Mesothelial cell of epicardium (in vitro differentiated cells): ENCODE measurements at places on chromosomes 13 and 19. TPM values are rescaled to one million over a fixed set of nuclear protein-coding genes. Genes with fewer than 3 reads are reported as not detected.
A peak's percentile ranks its signal among the peaks of the same experiment; 100 is the strongest.

Gene VSTM2B
- not detected in 3 replicates for total RNA-seq

Gene ABCC4
- total RNA-seq = 6.9 to 7.7 TPM (median 7.4 TPM) in 3 replicates

Gene C2CD4C
- 7.8 to 8.1 TPM (median 7.9 TPM) in 3 replicates for total RNA-seq

Gene SMIM24
- total RNA-seq = 0.60 TPM in 1 of 3 replicates, not detected in the others

Gene ELAVL3
- 0.07 to 0.63 TPM in 2 of 3 replicates, not detected in the other for total RNA-seq

Gene KLHL1
- total RNA-seq = 0.05 TPM in 1 of 3 replicates, not detected in the others

Gene TMEM190
- total RNA-seq = 2.2 to 2.4 TPM (median 2.4 TPM) in 3 replicates

Gene TMEM150B
- total RNA-seq = not detected in 3 replicates

Gene LILRA2
- total RNA-seq = not detected in 3 replicates

Gene RNF113B
- total RNA-seq = not detected in 3 replicates

Gene ZNF792
- total RNA-seq = 9.2 to 9.6 TPM (median 9.3 TPM) in 3 replicates

Gene MRPS31
- total RNA-seq = 29.6 to 33.3 TPM (median 31.3 TPM) in 3 replicates

Gene FXYD1
- 2.8 to 4.3 TPM (median 3.6 TPM) in 3 replicates for total RNA-seq

- no peak overlapping the region for H3K4me3 ChIP-seq
- H3K36me3 ChIP-seq = no peaks in the 10 kb centered on the region
- H3K27ac ChIP-seq = no peak overlapping the region
- DNase-seq = no peak
- peaks cover 16% of the 10 kb centered on the region for H3K27me3 ChIP-seq
Observed at GRCh38 chr13:39321574-39321973, 281.4 kb downstream of the LHFPL6 start.

DNA sequence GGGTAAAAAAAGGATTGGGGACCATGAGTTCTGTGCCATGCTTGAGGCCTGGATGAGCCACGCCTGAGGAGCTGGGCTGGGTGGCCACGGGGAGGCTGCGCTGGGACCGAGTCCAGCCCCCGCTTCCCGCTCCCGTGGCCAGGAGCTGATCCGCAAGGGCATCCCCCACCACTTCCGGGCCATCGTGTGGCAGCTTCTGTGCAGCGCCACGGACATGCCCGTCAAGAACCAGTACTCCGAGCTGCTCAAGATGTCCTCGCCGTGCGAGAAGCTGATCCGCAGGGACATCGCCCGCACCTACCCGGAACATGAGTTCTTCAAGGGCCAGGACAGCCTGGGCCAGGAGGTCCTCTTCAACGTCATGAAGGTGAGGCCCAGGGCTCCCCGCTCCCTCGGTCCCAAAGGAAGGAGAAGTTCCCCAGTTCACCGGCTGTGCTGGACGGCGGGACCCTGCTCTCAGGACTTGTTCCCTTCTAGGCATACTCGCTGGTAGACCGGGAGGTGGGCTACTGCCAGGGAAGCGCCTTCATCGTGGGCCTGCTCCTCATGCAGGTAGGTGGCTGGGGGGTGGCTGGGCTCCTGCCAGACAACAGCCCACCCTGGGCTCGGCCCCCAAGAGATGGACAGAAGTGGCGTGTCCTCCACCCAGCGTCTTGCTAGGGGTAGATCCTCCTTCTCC is 18.9 kb downstream of the EVI5L start:
- peaks cover 8% of the 10 kb centered on the region for H3K4me1 ChIP-seq
- H3K36me3 ChIP-seq = no peaks in the 10 kb centered on the region
- H3K4me3 ChIP-seq = no peak overlapping the region
- no peak for DNase-seq

DNA sequence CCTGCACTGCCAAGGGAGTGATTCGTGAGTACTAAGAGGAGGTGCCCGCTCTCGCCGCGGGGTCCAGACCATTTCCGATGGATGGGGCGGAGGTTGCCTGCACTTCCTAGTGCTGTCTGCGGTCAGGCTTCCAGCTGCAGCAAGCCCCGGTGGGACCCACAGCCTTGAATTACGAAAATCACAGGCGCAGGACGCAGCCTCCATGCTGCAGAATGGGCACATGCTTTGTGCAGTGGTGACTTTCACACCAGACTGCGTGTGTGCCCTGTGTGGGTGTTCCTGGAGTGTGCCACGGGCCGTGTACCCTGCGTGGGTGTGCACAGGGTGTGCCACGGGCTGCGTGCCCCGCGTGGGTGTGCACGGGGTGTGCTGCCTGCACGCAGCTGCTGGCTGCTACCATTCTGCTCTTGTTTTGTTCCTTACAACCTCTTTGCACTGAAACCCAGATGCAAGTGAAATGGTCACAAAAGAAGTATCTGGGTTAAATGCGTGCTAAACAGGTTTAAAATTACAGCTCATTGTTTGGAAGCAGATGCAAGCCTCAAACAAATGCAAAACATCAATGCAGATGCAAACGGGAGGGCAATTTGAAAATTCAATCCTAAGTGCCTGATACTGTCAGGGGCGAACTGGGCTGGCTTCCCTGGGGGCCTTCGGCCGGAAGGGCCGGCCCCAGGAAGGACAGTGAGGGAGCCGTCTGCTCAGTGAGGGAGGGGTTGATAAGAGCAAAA is 221.2 kb upstream of the SOX1 start:
- no peak overlapping the region for H3K27ac ChIP-seq
- no peak overlapping the region for H3K4me3 ChIP-seq

- no peak for DNase-seq
- no peaks in the 10 kb centered on the region for H3K36me3 ChIP-seq
- H3K27me3 ChIP-seq = no peaks in the 10 kb centered on the region
- H3K27ac ChIP-seq = no peak overlapping the region
Observed at GRCh38 chr13:92390217-92390616, 836.4 kb upstream of the GPC6 start.

- peaks cover 14% of the 10 kb centered on the region for H3K27me3 ChIP-seq
- H3K4me1 ChIP-seq = peaks cover 10% of the 10 kb centered on the region
- H3K36me3 ChIP-seq = peaks cover 7% of the 10 kb centered on the region
Observed at GRCh38 chr19:3610745-3611717, 4.4 kb upstream of the TBXA2R start.

GRCh38 chr13:98471934-98472333 is 105.0 kb downstream of the STK24 start:
- no peaks in the 10 kb centered on the region for H3K27me3 ChIP-seq
- no peak for DNase-seq
- no peak overlapping the region for H3K4me3 ChIP-seq
- H3K36me3 ChIP-seq = peaks cover 30% of the 10 kb centered on the region

- H3K4me3 ChIP-seq = no peak overlapping the region
- no peaks in the 10 kb centered on the region for H3K4me1 ChIP-seq
- no peaks in the 10 kb centered on the region for H3K36me3 ChIP-seq
Observed at GRCh38 chr19:54231077-54231931, 8.5 kb upstream of the LILRB3 start.

- H3K27me3 ChIP-seq = no peaks in the 10 kb centered on the region
- no peak overlapping the region for H3K4me3 ChIP-seq
- H3K4me1 ChIP-seq = peaks cover 4% of the 10 kb centered on the region
- no peak for DNase-seq
- no peaks in the 10 kb centered on the region for H3K36me3 ChIP-seq
Observed at GRCh38 chr13:28384789-28385188, 110.1 kb downstream of the FLT1 start.

- DNase-seq = no peak
- H3K4me1 ChIP-seq = no peaks in the 10 kb centered on the region
- H3K4me3 ChIP-seq = no peak overlapping the region
Observed at GRCh38 chr19:1985588-1986356, 29.7 kb downstream of the BTBD2 start.

GRCh38 chr19:1871140-1871597 is 7.8 kb upstream of the KLF16 start:
- no peaks in the 10 kb centered on the region for H3K27me3 ChIP-seq
- no peak for DNase-seq
- no peak overlapping the region for H3K27ac ChIP-seq
- no peaks in the 10 kb centered on the region for H3K36me3 ChIP-seq

DNA sequence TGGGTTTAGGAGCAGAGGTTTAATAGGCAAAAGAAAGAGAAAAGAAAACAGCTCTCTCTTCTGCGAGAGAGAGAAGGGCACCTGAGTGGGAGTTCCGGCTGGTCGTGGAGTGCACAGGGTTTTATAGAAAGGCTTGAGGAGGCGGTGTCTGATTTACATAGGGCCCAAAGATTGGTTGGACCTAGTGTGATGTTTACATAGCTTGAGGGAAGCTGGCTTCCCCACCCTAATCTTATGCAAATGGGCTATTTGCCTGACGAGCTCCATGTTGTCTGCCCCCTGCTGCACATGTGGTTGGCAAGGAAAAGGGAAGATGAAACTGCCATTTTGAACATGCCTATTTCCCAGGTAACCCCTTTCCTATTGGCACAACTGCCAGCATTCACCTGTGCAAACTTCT is 21.5 kb upstream of the MEDAG start:
- H3K4me1 ChIP-seq = peaks cover 53% of the 10 kb centered on the region
- H3K36me3 ChIP-seq = peaks cover 1% of the 10 kb centered on the region
- H3K4me3 ChIP-seq = no peak overlapping the region
- no peak overlapping the region for H3K27ac ChIP-seq
- no peaks in the 10 kb centered on the region for H3K27me3 ChIP-seq

DNA sequence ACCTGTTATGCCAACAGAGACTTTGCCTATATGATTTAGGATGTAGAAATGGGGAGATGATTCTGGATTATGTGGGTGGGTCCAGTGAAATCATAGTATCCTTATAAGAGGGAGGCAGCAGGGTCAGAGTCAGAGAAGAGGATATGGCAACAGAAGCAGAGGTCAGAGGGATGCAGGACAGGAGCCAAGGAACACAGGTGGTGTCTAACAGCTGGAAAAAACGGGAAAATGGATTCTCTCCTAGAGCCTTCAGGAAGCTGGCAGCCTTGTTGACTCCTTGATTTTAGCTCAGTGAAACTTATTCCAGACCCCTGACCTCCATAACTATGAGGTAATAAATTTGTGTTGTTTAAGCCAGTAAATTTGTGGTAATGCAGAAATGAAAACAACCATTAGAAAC is 28.8 kb upstream of the OXGR1 start:
- no peak overlapping the region for H3K4me3 ChIP-seq
- H3K4me1 ChIP-seq = peaks cover 11% of the 10 kb centered on the region
- H3K27ac ChIP-seq = no peak overlapping the region
- no peaks in the 10 kb centered on the region for H3K27me3 ChIP-seq
- peaks cover 2% of the 10 kb centered on the region for H3K36me3 ChIP-seq
- no peak for DNase-seq

GRCh38 chr13:99432609-99433542 is 68.4 kb upstream of the TM9SF2 start:
- peaks cover 17% of the 10 kb centered on the region for H3K4me1 ChIP-seq
- H3K36me3 ChIP-seq = no peaks in the 10 kb centered on the region
- peak overlapping the region; percentile 33 for H3K4me3 ChIP-seq
- DNase-seq = no peak
- no peak overlapping the region for H3K27ac ChIP-seq

DNA sequence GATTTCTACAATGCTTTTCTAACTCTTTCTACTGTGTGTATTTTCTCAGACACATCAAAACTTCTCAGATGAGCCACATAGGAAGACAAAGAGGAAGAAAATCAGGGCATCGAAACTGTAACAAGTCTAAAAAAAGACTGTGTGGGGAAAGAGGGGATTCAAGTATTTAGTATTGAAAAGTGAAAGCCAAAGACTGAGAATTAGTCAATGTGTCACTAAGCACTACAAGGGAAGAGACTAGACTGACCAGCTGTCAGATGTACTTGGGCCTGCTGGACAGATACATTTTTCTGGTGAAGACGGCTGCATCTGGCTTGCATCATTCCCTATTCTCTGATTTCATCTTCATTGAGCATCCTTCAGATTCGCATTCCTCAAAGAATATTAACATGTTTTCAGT is 25.4 kb downstream of the COMMD6 start:
- no peaks in the 10 kb centered on the region for H3K36me3 ChIP-seq
- no peak overlapping the region for H3K27ac ChIP-seq
- H3K4me3 ChIP-seq = no peak overlapping the region
- no peaks in the 10 kb centered on the region for H3K27me3 ChIP-seq

DNA sequence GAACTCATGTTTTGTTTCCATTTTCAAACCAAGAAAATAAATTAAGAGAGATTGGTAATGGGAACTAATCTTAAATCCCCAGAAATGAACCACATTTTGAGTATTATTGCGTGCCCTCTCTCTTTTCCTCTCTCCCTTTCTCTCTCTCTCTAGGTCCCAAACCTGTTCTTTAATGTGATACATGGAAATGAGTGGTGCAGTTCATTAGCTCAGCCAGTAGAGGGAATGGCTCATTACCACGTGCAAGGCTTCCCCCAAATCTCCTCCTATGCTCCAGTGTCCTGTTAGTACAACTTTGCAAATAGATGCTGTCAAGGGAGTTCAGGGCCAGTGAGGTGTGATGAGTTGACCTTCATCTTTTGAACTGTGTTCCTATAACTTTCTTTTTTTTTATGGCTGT is 178.4 kb downstream of the FGF9 start:
- H3K4me1 ChIP-seq = peaks cover 10% of the 10 kb centered on the region
- H3K27ac ChIP-seq = no peak overlapping the region
- DNase-seq = no peak

- H3K4me1 ChIP-seq = peaks cover 17% of the 10 kb centered on the region
- DNase-seq = no peak
- no peak overlapping the region for H3K4me3 ChIP-seq
- H3K27me3 ChIP-seq = no peaks in the 10 kb centered on the region
Observed at GRCh38 chr13:71922194-71922593, 55.2 kb upstream of the DACH1 start.

GRCh38 chr19:50331994-50332243 is 2.7 kb upstream of the KCNC3 start:
- H3K36me3 ChIP-seq = peaks cover 4% of the 10 kb centered on the region
- peak overlapping the region; percentile 100 for H3K27ac ChIP-seq
- no peak for DNase-seq
- H3K4me1 ChIP-seq = peaks cover 42% of the 10 kb centered on the region

GRCh38 chr13:50636007-50636704 is 207.3 kb downstream of the DLEU7 start:
- peak overlapping the region; percentile 20 for H3K4me3 ChIP-seq
- no peaks in the 10 kb centered on the region for H3K27me3 ChIP-seq
- no peaks in the 10 kb centered on the region for H3K36me3 ChIP-seq
- peaks cover 10% of the 10 kb centered on the region for H3K4me1 ChIP-seq
- DNase-seq = no peak
- H3K27ac ChIP-seq = peak overlapping the region; percentile 64

DNA sequence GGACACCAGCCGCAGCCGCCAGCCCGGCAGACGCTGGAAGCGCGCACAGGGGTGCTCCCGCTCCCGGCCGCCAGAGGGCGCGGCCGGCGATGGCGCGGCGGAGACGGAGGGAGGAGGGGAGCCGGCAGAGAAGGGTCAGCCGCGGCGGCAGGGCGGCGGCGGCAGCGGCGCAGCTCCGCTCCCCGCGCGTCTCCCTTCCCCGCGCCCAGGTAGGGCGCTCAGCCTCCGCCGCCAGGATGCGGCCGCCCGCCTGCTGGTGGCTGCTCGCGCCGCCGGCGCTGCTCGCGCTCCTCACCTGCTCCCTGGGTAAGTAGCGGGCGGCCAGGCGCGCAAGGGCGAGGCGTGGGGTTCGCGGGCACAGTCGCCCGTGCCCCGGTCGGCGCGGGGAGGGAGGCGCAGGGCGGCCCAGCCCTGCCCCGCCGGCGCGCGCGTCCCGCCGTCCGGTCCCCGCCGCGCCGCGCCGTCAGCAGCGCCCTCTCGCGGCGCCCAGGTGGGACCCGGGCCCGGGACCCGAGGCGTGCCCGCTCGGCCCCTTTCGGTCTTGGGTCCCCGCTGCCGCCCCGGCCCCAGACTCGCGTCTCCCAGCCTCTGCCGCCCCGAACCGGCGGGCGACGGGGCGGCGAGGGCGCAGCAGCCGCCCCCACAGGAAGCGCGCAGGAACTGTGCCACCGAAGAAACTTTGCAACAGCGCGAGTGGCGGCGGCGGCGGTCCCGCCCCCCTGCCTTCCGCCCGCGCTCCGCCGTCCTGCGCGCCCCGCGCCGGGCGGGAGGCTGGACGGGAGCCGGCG is at the start of gene B3GLCT:
TSS of gene B3GLCT (plus strand) at position 127 of the 788 bp plus-strand sequence. CDS start at position 237, 110 bp downstream.
- no peaks in the 10 kb centered on the region for H3K27me3 ChIP-seq
- peaks cover 17% of the 10 kb centered on the region for H3K4me1 ChIP-seq
- peak within 1 kb of the TSS; percentile 81 for H3K27ac ChIP-seq
